ENCODE measurements at places on chromosomes 5 and 9. TPM values are rescaled to one million over a fixed set of nuclear protein-coding genes. Genes with fewer than 3 reads are reported as not detected.

The ADRB2 gene
- total RNA-seq, result 4.3 TPM

GRCh38 chr5:58641533-58641932 lies 58.7 kb downstream of the RAB3C start:
- no peak for DNase-seq

The PRSS3 gene
- not detected for total RNA-seq

The TEX48 gene
- total RNA-seq, result not detected

DNA sequence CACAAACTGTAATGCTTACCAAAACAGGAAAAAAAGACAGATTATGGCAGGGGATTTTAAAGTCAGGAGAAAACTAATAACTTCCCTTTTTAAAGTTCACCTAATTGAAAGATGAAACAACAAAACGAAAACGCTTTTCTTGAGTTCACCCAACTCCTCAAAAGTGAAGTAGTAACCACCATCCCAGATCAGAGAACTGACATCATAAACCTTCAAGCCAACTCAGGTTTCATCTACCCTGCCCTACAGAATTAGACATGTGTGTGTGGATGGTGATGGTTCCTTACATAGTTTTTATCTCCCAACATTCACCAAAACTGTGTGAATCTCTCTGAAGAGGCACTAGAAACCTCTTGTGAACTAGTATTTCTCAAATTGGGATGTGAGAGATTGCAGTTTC lies 195.2 kb upstream of the PTGER4 start:
- no peak for DNase-seq

- DNase-seq, result no peak
Observed at GRCh38 chr5:6601271-6601670, 31.6 kb downstream of the NSUN2 start.

DNA sequence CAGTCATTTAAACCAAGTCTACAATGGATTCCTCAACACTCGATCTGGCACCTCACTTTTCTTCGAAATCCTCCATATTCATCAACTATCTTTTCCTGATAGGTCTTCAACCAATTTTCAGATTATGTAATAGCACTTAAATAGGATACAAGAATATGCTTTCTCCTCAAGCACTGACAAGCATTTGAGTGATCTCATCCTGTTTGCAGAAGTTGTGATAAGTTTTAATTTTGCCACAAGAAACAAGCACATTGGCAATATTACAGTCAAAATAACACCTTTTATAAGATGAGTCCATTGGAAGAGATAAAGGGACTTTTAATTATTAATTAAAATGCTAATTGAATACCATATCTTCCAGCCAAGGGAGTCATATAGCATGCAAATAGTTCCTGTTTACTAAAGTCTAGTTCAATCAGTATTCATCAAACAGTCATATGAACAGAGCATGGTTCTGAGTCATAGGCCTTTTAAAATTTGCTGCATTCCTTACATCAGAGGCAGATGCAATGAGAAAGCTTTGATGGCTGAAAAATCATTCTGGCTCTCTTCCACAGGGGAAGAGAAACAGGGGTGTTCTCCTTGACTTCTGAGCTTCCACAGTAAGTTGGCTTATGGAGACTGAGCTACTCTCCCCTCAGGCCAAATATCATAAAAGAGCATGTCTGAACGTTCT lies 32.7 kb upstream of the ZCCHC9 start:
- no peak for DNase-seq

DNA sequence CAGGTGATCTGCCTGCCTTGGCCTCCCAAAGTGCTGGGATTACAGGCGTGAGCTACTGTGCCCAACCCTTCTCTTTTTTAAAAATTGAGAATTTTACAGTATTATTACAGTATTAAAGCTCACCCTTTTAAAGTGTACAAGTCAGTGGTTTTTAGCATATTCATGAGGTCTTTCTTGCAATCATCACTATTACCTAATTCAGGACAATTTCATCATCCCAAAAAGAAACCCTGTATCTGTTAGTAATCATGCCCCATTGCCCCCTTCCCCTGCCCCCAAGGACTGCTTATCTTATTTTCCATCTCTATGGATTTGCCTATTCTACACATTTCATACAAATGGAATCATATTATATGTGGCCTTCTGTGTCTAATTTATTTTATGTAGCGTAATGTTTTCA lies 22.6 kb upstream of the MEGF9 start:
- DNase-seq, result no peak

The SLC6A7 gene
- total RNA-seq, result not detected

DNA sequence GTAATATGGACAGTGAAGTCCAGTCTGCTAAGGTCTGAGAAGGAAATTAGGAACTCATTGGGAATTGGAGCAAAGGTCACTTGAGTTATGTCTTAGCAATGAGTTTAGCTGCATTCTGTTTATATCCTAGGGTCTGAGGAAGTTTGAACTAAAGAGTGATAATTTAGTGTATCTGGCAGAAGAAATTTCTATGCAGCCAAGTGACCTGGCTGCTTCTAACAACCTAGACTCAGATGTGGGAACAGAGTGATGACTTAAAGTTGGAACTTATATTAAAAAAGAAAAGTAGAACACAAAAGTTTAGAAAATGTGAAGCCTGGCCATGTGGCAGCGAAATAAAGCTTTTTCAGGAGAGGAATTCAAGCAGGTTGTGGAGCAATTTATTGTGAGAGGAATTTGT lies 106.2 kb downstream of the PRDM9 start:
- DNase-seq, result no peak

- no peak for DNase-seq
Observed at GRCh38 chr5:170218726-170219125, 14.1 kb upstream of the C5orf58 start.

DNA sequence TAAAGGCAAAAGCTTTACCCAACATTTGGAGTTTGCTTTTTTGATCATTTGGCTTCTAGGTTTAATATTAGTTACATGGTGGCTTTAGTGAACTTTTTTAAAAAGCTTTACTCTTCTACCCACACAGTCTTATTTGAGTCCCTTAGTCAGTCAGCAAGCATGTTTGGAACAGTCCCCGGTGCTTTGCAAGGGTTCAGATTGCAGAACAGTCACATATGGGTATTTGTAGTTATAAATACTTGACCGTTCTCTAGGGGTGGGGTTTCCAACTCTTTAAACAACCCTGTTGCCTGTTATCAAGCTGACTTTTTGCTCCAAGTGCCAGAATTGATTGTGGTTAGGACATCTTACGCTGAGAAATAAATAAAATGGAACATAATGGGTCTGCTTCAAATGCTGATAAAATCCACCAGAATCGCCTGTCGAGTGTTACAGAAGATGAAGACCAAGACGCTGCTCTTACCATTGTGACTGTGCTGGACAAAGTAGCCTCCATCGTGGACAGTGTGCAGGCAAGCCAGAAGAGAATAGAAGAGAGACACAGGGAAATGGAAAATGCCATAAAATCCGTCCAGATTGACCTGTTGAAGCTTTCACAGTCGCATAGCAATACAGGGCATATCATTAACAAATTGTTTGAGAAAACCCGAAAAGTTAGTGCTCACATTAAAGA lies at the start of gene CAVIN4:
Gene CAVIN4 (plus strand): TSS at position 304 of the 673 bp plus-strand sequence. CDS start 65 bp downstream, at position 369.
- DNase-seq, result no peak

The PCDHB13 gene
- total RNA-seq, result 5.7 TPM
